ENCODE measurements at places on chromosomes 2 and 18. TPM values are rescaled to one million over a fixed set of nuclear protein-coding genes. Genes with fewer than 3 reads are reported as not detected.
A peak's percentile ranks its signal among the peaks of the same experiment; 100 is the strongest.

DNA sequence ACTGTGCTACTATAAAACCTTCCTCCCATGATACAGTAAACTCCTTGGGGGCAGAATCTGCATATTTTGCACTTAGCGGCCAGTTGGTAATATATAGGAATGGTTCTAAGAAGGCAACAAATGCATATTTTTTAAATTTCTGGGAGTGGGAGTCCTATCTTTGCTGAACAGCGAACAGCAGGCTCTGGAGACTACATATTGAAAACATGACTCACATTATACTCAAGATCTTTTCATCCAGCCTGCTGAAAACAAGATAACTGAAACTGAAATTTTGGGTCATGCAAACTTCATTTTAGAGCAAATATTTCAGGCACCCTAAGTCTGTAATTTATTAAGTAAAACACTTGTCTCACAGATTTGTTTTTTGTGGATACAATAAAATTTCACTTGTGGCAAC, 122.2 kb downstream of the SATB2 start:
- DNase-seq: no peak

PLEKHH2 gene
- total RNA-seq: 7.5 TPM

ACADL gene
- not detected for total RNA-seq

- no peak for DNase-seq
Measured at GRCh38 chr2:623130-623922, 53.9 kb downstream of the TMEM18 start.

DNA sequence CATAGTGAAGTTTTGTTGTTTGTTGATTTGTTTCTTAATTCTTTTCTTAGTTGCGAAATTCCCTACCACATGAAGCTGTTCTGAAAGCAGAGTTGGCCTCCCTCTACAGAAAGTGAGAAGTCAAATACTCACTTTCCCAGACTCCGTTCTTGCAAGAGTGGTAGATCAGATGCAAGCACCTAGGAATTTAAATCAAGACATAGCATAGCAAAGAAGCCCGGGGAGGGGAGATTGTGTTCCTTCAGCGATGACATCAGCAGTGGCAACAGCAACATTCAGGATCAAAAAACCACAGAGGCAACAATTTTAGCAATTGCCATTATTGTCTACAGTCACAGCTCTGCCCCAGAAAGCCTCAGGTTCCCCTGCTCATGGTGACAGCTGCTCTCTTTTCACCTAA, 580.0 kb downstream of the RNF144A start:
- DNase-seq: no peak

DNA sequence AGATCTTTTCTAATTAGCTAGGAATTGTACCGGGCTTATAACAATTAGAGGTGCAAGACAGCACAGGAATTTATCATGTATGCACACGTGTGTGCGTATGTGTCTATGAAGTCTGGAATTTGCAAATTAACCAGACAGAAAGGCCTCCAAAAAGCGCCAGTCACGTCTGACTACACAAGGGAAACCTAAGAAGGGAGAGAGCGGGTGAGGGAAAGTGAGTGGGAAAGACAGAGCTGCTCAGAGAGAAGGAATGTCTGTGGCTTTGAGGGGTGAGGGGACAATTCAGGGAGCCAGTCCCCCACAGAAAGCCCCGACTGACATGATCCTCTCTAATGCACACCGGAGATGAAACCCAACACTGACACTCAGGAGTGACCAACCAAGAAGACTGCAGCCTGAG, 197.7 kb upstream of the SH3BP4 start:
- no peak for DNase-seq

XDH gene
- 0.68 TPM for total RNA-seq

TPO gene
- total RNA-seq: not detected

C2orf92 gene
- 9.2 TPM for total RNA-seq

DNA sequence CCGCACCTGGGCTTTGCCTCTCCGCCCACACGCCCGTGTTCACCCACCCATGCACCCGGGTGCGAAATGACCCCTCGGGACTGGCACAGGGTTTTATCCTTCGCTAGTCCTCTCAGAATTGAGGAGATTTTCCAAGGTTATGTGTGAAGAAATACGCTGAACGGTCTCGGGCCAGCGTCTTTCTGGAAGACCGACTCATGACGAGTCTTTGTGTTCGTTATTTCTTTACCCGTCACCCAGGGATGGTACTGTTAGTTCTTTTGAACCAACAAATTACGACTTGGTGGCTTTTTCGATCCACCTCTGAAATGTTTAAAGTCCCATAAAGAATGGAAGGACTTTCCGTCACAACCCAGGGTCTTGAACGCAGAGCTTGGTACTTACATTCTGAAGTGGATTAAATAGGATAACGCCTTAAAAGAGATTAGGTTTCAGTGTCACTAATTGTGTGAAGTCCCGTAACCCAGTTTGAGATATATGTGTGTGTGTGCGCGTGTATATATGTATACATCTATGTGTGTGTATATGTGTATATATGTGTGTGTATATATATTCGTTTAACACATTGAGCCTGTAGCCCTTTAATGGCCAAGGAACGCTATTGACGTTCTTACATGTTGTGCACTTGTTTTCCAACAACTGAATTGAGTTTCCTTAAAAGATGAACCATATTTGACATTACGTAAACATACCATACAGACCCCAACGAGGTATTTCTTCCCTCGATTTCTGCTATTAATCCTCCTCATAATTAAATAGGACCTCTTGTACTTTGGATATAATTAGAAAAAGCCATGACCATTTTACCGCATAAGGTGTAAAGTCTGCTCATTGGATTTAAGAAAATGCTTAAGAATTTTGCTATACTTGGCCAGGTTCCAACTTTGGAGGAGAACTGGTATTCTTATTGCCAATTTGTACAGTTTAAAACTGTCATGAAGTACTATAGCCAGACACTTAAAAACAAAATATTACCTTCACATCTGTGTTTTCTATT, 889 bp downstream of the ZC3H15 start:
- peak; percentile 15 for DNase-seq

DNA sequence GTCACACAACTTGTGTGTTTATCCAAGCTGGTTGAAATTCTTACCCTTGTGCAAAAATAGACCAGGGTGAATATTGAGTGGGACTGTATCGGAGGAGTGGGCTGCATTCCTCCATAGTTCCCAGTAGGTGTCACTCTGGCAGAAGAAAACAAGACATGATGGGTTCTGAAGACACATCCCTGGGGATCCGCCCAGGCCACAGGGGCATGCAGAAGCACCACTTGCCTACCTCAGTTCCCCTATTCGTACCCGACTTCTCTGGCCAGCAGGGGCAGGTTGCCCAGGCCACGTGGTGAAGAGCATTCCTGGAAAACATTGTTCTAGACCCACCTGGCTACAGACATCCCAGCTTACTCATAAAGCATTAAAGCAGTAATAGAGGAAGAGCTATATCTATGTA, 168.2 kb downstream of the FAM210A start:
- peak; percentile 16 for DNase-seq

GRCh38 chr18:26215247-26215970, 10.8 kb upstream of the TAF4B start:
- no peak for DNase-seq

GRCh38 chr2:72415241-72415661, 267.6 kb upstream of the CYP26B1 start:
- DNase-seq: peak; percentile 9

DNA sequence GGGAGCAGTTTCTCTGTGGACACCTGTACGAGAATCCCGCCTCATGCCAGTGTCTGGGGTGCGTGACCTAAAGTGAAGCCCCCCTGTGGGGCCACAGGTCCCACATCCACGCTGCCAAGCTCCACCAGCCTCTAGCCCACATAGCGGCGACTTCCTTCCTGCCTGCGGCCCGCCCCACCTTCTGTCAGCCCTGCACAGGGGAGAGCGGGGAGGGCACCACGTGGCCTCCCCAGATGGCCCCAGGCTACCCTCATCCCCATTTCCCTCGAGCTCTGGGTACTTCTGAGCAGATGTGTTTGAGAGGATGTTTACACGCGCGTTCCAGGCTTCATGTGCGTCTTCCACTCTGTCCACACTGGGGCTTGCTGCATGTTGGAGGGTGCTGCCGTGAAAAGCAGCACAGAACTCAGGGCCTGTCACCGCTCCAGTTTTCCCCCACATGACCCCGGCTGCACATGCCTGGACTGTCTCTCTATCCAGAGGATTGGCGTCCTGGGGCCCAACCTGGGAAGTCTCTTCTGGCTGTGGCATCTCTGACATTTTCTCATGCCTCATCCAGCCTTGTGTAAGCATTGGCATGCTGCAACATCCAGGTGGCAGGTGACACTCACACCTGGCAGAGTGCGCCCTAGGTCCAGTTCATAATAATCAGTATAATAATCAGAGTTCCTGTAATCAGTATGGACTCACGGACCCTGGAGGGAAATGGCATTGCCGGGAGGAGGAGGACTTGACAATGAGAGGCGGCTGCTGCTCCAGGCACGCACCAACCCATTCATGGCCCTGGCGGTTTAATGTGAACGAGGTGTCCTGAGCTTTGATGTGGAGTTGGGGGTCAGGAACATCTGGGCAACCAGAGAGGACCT, 146.3 kb upstream of the TWIST2 start:
- DNase-seq: no peak

DNA sequence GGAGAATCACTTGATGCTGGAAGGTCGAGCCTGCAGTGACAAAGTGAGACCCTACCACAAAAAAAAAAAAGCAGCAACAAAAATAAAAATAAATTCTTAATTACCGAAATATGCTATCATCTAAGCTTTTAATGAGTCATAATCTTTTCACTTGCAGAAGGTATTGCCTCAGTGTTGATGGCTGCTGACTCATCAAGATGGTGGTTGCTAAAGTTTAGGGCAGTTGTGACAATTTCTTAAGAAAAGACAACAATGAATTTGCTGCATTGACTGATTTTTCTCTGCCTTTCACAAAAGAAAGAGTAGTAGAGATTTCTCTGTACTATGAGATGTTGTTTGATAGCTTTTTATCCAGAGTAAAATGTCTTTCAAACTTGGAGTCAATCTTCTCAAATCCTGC, 1809.0 kb downstream of the SUCLG1 start:
- DNase-seq: no peak

DNA sequence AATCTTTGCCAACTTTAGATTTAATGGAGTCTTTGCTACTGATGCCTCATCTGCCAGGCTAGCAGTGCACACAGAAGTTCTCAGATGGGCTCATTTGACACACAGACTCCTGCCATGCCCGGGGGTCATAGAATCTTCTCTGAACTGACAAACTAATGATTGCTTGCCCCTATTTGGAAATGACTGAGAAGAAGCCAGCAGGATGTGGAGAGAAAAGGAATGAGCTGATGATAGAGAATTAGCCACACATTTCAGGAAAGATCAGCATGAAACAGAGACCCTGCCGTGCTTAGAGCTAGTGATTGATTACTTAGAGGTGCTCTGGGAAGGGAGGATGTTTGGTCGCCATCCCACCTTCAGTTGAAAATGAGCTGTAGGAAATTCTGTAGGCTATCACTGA, 178.5 kb downstream of the TPGS2 start:
- DNase-seq: no peak

C1GALT1C1L gene
- 3.0 TPM for total RNA-seq

DNAH7 gene
- total RNA-seq: not detected

DNA sequence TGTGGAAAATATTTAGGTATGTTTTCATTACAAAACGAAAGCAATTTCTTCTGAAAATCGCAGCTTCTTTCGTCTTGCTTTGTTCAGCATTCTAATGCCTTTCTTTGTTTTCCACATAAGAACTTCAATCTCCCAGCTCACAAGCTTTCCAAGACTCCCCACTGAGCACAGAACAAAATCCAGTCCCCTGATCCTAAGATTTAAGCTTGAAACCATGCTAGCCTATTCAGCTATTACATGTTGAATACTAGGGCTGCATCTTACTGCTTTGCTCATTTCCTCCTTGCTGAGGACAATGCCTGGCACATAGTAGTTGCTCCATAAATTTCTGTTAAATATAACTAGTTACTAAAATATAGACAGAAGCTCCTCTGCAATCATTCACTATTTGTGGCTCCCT, 160.6 kb downstream of the GALNT3 start:
- no peak for DNase-seq

RNF181 gene
- total RNA-seq: 166 TPM

- DNase-seq: no peak
Measured at GRCh38 chr2:133986881-133987795, 266.7 kb upstream of the MGAT5 start.

DNA sequence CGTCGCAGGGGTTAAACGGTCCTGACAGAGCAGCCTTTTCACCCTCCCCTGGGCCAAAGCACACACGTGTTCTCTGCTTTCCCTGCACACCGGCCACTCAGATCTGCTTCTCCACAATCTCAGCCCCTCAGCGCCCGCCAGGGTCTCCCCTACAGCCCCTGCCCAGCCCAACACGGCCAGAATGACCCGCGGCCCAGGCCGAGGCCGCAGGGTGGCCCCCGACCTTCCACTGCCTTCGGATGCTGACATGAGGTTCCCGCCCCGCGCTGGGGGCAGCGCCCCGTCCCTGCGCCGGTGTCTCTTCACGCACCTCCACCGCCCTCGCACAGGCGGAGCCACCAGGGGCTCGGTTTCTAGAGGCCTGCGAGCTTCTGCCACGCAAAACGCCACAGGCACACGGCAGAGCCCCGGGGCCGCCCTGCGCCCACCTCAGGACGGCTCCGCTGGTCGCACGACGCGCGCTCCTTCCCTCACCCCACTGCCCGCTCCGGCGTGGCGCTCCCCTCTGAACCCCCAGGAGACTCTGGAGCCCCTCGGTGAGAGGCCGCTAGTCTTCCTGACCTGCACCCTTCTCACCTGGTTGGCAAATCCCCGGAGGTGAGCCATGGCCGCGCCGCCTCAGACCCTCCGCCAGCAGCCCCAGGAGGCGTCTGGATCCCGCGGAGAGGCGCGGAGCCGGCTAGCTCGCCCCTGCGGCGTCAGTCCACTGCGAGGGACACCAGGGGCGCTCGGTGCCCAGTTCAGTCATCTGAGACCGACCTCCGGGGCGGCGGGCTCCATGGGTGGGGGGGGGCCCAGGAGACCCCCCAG, 749 bp downstream of the STK25 start:
- peak; percentile 38 for DNase-seq

DNA sequence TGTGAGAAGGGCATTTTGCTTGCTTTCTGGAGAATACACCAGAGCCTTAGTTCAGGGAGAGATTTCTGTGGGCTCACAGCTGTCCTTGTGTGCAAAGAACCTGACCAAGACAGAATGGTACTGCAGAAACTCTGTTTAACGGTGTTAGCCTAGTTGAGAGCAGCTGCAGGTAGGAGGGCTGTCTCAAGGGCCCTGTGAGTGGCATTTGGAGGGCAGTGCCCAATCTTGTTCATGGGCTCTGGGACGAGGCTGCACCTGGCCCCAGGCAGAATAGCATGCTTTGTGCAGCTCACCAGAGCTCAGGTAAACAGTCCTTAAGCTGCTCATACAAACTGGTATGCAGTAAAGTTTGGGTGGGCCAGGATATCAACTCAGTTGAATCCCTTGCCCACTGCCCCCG, 16.9 kb upstream of the RGPD4 start:
- no peak for DNase-seq

GRCh38 chr2:66852953-66853352, 418.0 kb downstream of the MEIS1 start:
- DNase-seq: no peak
